ENCODE measurements at places on chromosomes 7 and 10. TPM values are rescaled to one million over a fixed set of nuclear protein-coding genes. Genes with fewer than 3 reads are reported as not detected.

The RSBN1L gene
- total RNA-seq: 13.3 TPM

- DNase-seq: no peak
Observed at GRCh38 chr7:1562597-1563051, 6.6 kb upstream of the TMEM184A start.

DNA sequence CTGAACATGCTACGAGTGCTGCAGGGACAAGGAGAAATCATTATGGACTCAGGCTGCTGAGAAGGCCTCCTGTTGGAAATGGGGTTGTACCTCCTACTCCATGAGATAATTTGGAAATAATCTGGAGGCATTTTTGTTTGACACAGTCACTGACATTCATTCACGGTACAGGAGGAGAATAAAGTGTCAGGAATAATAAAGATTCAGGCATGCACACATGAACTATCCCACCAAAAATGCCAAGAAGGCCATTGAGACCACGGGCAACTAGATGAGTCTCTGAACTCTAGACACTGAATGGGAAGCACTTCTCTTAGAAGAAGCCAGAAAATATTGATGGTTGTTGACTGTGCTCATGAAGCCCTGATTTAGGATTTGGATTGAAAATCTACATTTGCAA, 220.9 kb upstream of the HABP2 start:
- DNase-seq: no peak

DNA sequence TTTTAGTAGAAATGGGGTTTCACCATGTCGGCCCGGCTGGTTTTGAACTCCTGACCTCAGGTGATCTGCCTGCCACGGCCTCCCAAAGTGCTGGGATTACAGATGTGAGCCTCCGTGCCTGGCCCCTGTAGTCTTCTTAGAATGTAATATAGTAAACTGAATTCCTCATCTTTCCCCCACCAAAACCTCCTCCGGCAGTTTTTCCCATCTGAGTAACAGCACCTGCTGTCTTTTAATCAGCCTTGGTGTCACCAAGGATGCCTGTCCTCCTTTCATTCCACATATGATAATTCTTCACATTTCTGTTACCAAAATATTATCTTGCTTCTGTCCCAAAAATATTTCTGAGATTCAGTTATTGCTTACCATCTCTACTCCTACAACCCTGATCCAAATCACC, 80.2 kb downstream of the ZEB1 start:
- no peak for DNase-seq
